ENCODE measurements at places on chromosomes 11 and 22.

- no peak for DNase-seq
These were observed 3.4 kb downstream of the P2RY2 start for GRCh38 chr11:73221451-73221850.

DNA sequence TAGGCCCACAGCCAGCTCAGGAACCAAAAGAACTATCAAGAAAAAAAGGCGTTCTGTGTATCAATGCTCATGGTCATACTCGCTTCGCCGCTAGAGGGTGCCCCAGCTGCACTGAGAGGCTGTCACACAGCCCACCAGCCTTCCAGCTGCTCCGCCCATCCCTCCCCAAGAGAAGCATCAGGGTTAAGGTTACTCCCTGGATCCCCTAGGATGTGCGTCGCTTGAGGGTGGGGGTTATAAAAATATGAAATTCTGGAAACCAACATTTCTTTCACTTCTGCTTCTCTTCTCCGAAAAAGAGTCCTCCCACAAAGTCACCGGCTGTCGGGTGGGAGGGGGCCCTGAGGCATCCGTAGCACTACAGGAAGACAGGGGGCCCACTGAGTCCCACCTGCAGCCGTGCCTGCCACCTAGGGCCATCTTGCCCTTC lies 1.7 kb downstream of the CBX6 start:
- DNase-seq = peak; percentile 66

GRCh38 chr22:49400136-49400940 lies 427.3 kb downstream of the BRD1 start:
- DNase-seq = no peak

DNA sequence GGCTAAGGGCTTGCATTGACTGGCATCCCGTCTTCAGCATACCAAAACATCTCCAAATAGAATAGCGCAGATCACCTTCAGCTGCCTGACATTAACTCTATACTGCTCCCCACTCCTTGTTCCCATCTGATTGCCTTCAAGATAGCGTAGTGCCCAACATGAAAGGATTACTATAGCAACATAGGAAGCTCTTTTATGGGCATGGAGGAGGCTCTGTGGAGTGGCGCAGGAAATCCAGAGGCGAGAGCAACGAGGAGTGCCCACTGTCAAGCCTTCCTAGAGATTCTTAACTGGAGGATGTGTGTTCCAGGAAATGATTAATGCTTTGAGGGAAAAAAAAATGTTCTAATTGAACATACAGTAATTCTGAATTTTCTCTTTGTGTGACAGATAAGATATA lies 213.3 kb downstream of the CADM1 start:
- DNase-seq = no peak

GRCh38 chr11:20661445-20661844 lies 7.9 kb upstream of the NELL1 start:
- no peak for DNase-seq

GRCh38 chr11:32092581-32093170 lies 1.8 kb downstream of the RCN1 start:
- no peak for DNase-seq

DNA sequence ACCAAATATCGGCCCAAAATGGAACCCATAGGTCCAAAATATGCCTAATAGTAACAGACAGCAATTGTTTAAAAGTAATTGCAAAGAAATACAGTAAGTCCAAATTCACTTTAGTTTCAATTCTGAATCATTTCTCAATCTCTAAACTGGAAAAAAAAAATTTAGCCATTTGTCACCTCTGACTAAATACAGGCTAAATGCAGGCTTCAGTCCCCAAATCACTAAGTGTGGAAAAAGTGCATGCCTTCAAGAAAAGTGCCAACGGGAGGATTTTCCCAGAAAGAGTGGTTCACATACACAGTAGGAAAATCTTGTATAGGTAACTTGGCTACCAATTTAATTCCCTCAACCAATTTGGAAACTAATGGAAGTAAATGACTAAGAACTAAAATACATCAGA lies 35.7 kb downstream of the SIK3 start:
- no peak for DNase-seq

DNA sequence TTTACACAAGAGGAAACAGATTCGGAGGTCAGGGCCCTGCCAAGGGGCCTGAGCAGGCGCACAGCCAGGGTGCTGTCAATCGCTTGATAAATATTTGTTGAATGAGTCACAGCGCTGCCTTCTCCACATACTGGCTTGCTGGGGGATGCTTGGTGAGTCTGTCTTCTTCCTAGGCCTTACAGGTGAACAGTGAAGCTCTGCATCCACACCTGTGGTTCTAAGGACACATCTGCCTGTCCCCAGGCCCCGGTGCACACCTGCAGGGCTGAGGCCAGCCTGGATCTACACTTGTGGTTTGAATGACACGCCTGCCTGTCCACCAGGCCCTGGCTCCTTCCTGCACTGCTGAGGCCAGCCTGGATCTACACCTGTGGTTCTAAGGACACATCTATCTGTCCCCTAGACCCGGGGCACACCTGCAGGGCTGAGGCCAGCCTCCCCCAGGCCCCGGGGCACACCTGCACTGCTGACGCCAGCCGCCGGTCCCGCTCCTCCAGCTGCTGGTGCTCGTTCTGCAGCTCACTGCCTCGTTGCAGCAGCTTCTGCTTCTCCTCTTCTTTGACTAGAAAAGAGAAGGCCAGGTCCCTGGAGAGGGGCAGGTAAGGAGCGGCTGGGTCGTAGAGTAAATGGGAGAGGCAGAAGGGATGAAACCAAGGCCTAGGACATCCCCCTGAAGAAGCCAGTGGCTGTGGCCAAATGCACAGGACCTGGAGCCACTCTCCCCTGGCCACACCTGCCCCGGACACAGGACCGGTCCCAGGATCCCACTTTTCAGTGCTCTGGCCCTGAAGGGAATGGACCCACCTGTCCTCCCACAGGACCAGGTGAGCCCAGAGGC lies 124.6 kb downstream of the PHF21B start:
- no peak for DNase-seq

DNA sequence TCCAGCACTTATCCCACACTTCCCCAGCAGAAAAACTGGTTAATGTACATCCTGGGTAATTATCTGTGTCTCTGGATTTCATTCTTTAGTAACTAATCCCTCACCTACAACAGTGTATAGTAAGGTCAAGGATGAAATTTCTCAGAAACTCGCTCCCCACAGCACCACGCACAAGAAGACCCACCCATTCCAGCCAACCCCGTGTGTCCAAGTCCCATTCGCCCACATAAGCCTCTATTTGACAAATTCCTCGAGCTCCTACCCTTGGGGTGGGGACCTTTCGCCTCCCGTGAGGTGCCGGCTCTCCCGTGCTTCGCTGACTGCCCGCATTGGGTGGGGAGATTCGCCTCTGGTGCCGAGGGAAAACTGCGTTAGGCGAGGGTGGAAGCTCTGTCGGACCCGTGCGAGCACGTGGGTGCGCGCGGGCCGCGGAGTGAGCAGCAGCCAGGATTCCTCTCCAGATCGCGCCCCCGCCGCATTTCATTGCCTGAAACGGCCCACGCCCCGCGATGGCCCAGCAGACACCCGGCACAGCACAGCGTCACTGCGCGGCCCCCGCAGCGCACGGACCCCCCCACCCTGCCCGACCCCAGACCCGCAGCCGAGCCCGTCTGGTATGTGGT lies 866 bp downstream of the EXPH5 start:
- DNase-seq = no peak

DNA sequence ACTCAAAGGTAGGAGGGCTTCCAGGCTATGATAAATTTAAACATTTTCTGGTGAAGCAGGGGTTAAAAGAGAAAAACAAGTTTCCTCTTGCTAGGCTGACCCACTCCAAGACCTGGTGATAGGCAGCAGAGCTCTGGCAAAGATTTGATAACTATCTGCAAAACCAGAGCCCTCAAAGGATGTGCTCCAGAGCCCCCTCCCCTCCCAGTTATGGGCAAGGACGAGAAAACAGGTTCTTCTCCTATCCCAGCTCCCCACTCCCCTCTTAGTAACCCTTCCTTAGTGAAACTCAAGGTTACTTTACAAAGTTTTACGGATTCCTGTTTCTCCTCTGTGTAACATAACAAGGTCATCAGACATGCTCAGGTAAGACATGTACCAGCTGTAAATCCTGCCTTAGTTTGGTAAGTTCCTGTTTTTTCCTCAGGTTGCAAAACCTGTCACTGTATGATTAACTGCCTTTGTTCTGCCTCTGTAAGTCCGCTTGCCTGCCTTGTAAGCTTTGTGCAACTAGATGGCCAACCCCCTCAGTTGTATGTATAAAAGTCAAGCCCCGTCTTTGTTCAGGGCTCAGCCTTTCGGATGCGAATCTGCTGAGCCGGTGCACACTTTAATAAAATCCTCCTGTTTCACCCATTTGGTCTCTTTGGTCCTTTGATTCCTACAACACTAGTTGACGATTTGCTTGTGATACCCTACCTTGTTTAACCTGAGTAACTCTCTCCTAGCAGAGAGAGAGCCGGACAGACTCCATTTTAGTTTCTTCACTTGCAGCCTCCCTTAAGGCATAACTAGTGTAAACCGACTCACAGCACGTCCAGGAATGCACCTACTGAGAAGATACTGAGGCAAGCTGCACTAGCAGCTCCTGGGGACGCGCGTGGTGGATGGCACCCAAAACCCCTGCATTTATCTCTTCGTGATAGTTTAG lies 13.9 kb downstream of the APOBEC3H start:
- DNase-seq = no peak

DNA sequence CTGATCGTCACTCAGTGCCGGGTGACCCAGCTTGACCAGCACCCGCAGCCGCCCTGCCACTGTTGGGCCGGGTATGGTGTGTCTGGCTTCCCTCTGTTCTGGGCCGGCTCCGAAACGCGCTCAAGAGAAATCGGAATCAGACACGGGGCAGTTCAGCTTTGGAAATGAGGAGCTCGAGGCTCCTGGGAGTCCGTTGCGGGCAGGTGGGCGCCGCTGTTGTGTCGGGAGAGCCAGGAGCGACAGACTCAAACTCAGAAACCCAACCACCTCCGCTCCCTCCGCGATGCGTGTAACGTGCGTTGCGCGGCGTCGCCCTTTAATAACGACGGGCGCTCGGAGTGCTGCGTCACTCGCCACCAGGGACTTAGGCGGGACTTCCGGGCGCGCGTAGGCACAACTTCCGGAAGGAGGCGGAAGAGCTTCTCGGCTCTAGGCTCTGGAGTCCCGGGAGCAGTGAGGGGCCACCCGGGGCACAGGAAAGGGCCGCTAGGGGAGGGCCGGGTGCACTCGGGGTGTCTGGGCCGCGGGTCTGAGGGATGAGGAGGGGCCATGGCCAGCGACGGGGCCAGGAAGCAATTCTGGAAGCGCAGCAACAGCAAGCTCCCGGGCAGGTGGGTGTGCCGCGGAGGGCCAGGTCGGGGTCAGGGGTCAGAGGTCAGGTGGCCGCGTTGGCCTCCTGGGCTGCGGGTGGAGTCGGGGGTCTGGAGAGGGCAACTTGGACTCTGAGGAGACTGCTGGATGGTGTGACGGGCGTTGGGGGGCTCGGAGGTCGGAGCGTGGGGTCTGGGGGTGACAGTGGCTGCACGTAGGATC lies at the start of gene TBC1D22A:
TSS of gene TBC1D22A (plus strand) at position 413 of the 813 bp plus-strand sequence. CDS start at position 550, 137 bp downstream.
- peak; percentile 91 for DNase-seq

GRCh38 chr22:19085233-19085718 lies 36.9 kb downstream of the DGCR2 start:
- DNase-seq = no peak

DNA sequence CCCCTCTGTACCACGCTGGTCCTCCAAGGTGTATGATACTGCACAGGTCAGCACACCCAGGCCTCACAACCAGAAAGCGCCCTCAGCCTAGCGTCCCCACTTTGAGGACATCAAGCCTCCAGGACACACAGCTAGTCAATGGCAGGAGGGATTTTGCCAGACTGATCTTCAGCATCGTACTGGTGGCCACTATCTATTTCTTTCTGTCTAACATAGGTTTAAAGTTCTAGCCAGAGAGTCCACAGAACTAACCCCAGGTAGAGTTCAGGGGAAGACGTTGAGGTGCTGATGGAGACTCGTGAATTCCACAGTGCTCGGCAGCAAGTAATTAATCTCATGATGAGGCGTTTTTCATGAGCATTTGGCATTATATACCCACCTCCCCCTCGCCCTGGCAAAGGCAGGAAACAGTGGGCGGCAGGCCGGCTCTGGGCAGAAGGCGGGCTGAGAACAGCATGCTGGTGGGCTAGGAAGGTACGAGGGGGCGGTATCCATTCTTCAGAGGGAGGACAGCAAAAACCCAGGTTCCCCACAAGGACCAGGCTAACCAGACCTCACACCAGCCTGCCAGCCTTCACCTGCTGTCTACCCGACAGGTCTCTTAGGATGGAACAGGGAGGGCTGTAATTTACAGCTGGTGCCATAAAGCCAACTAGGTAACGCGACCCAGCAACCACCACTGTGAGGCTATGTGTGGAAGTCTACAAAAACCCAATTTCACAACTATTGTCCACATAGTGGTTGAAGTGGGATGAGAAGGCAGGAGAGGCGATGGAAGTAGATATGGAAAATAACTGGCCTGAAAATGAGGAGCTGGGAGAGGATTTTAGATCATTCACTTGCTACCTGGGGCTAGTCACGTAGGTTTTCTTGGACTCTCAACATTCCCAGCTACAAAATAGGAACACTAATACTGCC lies 18.5 kb downstream of the MYH9 start:
- no peak for DNase-seq

DNA sequence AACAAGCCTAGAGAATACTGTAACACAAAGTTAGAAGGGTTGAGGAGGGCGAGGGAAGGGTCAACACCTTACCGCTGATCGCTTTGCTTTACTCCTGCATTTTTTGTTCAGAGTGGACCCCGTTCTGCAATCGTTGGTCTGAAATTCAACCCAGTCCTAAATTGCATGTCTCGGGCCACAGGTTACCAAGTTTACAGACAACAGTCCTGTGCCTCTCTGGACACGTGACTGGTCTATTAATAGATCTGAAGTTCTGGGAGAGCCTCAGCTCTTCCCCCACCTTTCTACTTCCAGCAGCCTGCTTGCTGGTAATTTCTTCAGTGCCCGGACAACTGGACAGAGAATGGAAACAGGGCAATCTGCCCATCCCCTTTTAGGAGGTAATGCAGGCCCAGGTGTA lies 74.2 kb downstream of the STIM1 start:
- no peak for DNase-seq

DNA sequence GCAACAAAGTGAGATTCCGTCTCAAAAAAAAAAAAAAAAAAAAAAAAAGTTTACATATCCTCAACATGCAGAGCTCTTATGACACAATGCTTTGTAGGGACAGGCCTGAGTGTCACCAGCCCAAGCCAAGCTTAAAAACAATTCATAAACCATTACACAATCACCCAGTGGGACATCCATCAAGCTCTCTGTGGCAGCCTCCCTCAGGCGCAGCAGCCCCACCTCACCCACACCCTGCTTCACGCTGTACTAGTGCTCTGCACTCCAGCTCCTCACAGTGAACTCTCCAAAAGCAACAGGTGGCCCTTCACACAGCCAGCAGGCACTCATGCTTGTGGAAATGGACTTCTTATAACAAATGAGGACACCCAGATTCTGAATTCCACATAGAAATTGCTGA lies 3.5 kb upstream of the FOXRED2 start:
- no peak for DNase-seq

- no peak for DNase-seq
These were observed 8.7 kb downstream of the TEAD1 start for GRCh38 chr11:12682737-12683500.
